ENCODE measurements at places on chromosomes 12 and 14.

- no peak for DNase-seq
Measured at GRCh38 chr12:42744539-42745182, 155.1 kb upstream of the PRICKLE1 start.

- no peak for DNase-seq
Measured at GRCh38 chr12:109881752-109882151, 1.4 kb upstream of the GLTP start.

DNA sequence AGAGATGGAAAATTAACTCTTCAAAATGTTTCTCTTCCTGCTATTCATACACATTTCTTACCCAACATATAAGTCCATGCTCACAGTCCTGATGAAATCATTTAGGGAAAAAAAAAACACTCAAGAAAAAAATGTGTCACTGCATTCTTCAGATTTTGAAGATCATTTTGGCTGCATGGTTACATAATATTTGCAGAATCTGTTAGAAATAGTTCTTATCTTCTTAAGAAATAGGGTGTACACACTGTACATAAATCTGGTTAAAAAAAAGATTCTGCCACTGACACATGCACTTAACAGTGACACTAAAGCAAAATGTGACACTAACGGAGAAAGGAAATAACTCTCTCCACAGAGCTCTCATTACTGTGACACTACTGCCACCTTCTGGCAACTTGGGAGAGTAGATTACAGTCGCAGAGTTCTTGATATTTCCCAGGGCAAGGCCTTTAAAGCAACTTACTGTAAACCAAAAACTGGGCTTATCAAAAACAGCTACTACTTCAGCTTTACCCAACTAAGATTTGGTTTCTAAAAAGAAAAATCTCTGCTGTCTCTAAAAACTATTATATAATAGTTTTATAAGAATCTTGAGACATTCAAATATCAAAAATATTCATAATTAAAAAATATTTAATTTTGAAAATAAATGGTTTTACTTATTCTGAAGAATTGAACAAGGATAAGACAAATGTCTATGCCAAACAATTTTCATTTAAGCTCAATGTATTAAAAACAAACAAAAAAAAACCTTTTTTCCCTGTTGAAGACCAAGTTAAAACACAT, 65.0 kb downstream of the SETD3 start:
- peak; percentile 88 for DNase-seq

DNA sequence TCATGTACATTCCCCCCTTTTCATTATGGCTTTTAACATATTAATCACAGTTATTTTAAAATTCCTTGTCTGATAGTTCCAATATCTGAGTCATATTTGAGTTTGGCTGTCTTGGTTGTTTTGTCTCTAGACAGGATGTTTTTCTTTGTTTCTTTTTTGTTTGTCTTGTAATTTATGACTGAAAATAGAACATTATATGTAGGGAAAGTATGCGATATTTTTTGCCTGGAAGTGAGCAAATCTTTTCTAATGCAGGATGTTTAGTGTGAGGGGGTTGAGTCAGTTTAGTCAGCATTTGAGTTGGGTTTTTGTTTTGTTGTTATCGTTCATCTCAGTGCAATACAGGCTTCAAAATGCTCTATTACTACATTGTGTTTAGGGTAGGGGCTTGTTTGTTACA, 239.7 kb downstream of the SNAPC1 start:
- no peak for DNase-seq

DNA sequence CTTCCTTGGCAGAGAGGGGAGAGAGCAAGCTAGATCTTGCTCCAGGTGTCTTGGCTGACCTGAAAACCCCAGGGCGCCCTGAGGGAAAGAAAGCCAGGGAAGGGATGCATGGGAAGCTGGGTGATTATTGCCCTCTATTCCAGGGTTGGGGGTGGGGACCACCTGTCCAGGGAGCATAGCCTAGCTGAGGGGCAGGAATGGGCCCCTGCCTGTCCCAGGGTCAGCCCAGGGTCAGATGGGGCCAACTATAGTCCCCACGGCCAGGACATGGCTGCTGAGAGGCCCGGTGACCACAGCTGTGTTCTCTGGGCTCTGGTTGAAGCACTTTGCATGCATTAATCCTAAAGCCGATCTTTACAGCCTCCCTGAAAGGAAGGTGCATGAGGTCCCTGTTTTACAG, 30.1 kb upstream of the ZFP36L1 start:
- DNase-seq = no peak

GRCh38 chr12:46858368-46858767, 32.6 kb upstream of the SLC38A4 start:
- DNase-seq = peak; percentile 22

- no peak for DNase-seq
Measured at GRCh38 chr14:49898485-49898884, 5.6 kb downstream of the ARF6 start.

DNA sequence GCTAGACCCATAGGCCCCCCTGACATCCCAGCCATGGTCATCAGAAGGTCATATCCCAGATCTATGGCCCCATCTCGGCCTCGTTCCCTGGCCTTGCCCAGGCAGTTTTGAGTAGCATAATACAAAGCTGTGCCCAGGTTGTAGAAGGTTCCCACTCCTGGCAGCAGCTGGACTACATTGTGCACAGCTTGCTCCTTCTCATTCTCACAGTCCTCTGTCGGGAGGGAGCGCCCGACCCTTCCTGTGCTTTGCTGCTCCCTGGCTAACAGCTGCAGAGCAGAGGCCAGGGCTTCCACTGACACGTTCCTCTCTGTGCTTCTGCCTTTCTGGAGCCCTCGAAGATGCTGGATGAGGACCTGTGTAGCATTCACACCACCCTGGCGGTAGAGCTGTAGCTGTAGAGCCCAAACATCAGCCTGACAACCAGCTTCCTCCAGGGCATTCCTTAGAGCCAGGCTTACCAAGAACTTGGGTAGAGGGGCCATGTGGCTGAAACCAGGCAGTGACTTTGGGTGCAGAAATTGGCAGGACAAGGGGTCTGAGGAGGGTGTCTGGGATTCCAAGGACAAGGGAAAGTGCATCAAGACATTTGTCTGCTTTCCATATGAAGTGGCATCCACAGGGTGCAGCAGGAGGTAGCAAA, 1.0 kb downstream of the APOF start:
- no peak for DNase-seq

DNA sequence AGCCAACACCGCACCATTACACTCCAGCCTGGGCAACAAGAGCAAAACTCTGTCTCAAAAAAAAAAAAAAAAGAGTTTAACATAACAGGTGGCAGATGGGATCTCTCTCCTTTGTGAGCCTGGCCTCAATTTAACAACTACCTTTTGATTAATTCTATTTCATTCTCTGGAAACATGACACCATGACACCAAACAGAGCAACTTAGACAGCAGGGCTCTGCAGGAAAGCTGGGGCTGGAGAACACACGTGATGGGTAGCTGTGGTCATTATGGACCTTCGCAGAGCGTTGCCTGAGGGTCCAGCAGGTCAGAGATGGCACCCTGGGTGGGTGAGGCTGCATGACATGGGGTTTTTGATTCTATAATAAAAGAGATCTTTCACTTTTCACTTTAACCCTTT, 1.7 kb upstream of the DGLUCY start:
- DNase-seq = peak; percentile 24

- DNase-seq = no peak
Measured at GRCh38 chr12:115993737-115994136, 283.8 kb downstream of the MED13L start.

DNA sequence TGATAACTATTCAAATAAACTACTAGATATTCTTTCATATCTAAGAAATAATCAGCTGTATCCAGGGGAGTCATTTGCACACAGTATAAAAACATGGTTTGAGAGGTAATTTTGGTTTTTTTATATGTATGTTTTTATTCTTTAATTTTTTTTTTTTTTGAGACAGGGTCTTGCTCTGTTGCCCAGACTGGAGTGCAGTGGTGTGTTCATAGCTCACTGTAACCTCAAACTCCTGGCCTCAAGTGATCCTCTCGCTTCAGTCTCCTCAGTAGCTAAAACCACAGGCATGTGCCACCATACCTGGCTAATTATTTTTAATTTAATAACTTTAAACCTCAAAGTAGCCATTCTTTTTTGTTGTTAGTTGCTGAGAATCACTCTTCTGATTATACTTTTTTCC, 1.8 kb downstream of the PRORP start:
- DNase-seq = no peak

DNA sequence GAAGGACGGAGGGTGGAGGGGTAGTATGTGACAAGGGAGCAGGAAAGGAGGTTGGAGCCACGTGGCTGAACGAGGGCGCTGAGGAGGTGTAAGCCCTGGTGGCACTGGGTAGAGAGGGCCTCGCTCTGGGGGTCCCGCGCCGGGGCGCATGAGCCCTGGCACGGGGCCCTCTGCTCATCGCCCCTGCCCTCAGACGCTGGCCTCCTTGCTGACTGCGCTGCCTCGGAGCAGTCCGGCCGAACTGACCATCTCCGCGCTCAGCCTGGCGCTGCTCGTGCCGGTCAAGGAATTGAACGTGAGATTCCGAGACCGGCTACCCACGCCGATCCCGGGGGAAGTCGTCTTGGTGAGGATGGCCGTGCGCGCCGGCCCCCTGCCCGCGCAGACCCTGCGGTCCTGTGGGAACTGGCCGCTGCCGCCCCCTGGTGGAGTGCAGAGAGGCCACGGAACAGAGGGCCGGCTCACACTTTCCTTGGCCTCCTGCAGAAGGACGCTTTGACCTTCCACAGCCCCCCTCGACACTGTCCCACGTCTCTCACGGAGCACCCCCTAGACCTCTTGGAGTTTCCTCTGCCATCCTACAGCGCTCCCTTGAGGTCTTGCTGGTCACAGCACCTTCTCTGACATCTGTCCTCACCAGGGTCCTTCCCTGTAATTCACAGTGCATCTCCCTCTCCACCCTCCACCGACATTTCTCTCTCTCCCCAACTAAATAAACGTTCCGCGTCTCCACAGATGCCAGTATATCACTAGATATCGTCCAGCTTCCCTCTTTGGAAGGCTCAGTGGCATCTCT, 10.5 kb downstream of the ARHGEF25 start:
- peak; percentile 81 for DNase-seq

DNA sequence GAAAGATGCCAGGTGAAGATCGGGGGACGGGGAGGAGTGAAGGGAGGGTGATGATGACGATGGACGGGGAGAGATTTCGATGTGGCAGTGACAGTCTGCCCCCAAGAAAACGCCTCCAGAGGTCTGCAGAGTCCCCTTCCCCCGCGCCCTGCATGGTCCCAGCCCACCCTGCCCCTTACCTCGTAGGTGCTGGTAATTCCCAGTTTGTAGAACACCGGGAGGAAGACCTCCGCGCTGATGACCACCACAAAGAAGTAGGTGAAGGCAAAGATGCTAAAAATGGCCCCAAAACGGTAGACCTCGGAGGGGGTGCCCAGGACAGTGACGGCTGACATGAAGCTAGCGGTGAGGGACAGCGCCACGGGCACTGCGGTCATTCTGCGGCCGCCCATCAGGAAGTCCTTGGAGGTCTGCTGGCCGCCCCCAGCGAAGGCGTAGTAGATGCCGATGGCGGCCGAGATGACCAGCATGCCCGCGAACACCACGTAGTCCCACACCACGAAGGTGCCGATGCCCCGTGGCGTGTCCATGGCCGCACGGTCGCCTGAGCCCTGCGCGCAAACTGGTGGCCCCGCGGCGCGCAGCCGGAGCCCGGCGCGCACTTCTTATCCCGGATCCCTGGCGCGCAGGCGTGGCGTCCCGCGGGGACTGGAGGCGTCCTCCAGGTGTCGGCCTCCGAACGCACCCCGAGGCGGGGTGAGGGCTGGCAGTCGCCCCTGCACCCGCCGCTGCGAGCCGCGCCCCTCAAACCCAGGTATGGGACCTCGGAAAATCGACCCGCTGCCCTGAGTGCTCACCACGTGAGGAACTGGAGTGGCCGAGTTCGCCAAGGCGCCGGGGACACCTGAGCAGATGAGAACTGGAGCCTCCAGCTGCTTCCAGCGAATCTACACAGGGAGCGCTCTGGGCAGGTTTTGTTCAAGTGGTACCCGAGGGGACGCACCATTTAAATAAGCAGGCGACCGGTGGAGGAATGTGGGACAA, at the start of gene SLC5A8:
Gene SLC5A8 (minus strand): TSS at position 920 of the 984 bp plus-strand sequence. CDS start 390 bp downstream, at position 530.
- DNase-seq = no peak

DNA sequence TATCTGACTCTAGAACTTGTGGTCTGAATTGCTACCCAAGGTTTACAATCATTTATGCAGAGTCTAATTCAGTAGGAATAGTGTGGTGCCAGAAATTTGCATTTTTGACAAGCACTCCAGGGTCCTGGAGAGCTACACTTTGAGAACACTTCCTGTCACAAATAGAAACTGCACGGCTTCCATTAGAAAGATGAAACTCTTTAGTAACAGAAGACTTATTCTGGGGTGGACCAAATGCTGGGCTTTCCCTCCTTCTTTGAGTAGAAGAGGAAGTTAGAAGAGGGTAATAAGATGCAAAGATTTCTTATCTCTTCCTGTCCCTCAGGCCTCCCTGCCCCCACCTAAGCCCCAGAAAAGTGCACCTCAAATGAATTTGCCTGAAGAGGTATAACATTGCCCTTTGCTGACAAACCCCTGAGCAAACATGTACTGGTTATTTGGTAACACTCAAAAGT, 28.4 kb downstream of the DGLUCY start:
- DNase-seq = no peak

- DNase-seq = no peak
Measured at GRCh38 chr14:22910916-22911315, 8.0 kb downstream of the RBM23 start.

- no peak for DNase-seq
Measured at GRCh38 chr14:52494444-52494843, 57.9 kb downstream of the TXNDC16 start.

DNA sequence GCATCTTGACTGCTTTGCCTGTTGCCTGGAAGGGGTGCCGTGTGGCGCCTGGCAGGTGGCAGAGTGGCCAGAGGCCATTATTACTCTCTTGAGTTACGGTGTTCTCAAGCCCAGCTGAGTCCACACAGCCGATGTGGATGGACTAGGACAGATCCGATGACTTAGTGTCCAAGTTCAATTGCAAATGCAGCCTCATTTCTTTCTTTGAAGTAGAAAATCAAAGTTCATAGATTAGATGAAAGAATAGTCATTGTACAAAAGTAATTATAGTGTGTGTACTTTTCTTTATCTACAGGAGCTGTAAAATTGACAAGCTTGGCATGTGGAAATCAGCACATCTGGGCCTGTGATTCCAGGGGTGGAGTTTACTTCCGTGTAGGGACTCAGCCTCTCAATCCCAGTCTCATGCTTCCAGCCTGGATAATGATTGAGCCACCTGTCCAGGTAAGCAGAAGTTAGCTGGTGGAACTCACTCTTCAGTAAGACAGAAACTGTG, 44.7 kb downstream of the ANKRD9 start:
- no peak for DNase-seq

GRCh38 chr14:82587226-82587625, 1053.6 kb upstream of the SEL1L start:
- DNase-seq = no peak

DNA sequence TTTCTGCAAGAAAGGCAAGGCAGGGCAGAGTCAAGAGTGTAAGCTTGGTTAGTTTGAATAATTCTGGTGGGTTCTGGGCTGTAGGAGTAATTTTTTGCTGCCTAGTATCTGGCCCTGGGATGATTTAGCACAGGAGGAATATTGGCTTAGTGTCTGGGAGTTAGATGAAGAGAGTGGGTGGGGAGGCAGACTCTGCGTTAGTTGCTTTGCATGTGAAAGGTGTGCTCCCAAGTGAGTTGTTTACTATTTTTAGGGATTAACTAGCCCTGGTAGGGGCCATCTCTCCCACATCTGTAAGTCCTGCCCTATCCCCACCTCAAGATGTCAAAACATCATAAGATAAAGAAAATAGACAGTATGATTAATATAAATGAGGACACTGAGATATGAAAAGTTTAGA, 249.7 kb downstream of the LRIG3 start:
- DNase-seq = no peak

- DNase-seq = peak; percentile 64
Measured at GRCh38 chr12:95674163-95674562, 116.4 kb downstream of the NTN4 start.
